ENCODE measurements at places on chromosomes 5 and 9.

DNA sequence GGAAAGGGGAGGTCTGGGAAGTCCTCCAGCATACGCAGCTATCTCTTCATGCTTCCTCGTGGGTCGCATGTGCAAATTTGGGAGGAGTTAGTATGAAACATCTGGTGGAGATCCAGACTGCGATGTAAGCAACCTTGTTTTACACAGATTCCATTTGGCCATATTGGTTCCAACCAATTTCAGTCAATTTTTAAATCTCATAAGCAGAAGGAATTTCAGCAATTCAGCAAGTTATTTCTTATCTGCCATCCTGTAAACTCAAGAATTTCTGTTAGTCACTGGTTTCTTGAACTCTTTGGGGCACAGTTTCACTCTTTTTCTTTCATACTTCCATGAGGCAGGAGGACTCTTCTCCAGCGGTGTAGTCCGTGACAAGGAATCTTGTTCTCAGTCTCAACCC is 130.4 kb upstream of the CLINT1 start:
- no peak for DNase-seq

GRCh38 chr5:58813855-58814254 is 231.0 kb downstream of the RAB3C start:
- DNase-seq: no peak

- DNase-seq: no peak
Measured at GRCh38 chr5:56671571-56671970, 143.8 kb upstream of the MAP3K1 start.

DNA sequence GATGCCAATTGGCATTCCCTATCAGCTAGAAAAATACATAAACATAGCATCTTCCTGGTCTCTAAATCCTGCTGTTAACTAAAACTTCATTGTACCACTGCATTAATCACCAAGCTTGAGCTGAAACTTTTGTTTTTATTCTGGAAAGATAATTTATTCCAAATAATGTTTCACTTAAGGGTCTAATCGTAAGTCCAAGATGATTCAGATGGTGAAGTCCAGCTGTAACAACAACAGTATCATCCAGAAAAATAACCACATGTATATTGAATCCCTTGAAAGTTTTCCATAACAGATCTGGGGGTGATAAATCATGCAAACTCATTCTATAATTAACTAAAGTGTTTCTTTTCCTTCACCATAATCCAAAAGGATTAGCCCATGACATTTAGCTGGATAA is 23.9 kb downstream of the RORB start:
- DNase-seq: no peak

- no peak for DNase-seq
Measured at GRCh38 chr9:76900884-76901440, 5.0 kb downstream of the PRUNE2 start.

- DNase-seq: no peak
Measured at GRCh38 chr5:148998174-148998797, 64.6 kb downstream of the SH3TC2 start.
